ENCODE measurements at places on chromosomes 11 and 22. TPM values are rescaled to one million over a fixed set of nuclear protein-coding genes. Genes with fewer than 3 reads are reported as not detected.

DNA sequence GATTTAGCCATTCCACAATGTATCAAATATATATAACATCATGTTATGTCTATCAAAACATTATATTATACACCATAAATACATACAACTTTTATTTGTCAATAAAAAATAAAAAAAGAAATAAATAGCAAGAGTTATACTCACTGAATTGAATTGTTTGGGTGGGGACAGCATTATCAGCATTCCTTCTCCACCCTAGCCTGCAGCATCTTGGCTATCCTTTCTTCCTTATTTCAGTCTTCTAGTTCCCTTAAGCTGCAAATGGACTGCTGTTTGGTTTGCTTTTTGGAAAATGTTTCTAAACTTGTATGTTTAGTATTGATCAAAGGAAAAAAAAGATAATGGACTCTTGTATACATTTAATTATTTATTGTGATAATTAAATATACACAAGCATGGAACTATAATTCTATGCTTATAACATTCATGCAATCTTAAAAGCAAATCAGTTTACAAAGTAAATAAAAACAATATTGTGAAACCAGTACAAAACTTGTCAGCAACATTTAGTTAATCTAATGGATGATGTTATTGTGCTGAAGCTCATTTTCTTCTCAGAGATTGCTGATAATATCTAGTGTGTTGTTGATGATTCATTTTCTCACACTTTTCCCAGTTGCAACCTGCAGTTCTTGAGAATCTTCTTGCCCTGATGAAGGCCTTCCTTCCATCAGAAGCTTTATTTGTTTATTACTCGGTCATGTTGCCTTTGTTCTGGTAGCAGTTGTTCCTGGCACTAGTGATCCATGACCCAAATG, 5.0 kb downstream of the ARHGAP42 start:
- no peak for DNase-seq

GRCh38 chr22:46584081-46584921, 35.9 kb upstream of the GRAMD4 start:
- DNase-seq = no peak

DNA sequence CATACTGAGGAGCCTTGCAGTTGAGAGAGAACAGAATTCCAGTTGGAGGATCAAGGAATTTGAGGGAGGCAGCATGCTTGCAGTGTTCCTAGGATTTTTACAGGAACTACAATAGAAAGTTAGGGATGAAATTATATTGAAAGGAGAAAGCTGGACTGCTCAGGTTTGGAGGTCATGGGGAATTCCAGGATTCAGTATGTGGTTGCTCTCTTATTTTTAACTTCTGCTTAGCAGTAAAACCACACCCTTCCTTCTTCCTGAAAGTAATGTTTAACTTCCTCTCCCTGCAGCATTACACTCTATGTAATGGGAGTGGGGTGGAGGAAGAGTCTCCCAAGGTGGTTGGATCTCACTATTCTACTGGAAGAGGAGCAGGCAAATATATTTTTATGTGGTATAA, 31.3 kb downstream of the CTNND1 start:
- no peak for DNase-seq

- DNase-seq = no peak
These were observed 33.3 kb downstream of the ELF5 start for GRCh38 chr11:34480314-34480713.

Gene UPB1
- 0.32 TPM for polyA plus RNA-seq
